ENCODE measurements at places on chromosomes 1 and 21.
A peak's percentile ranks its signal among the peaks of the same experiment; 100 is the strongest.

GRCh38 chr1:105122041-105122440 lies 1372.3 kb downstream of the AMY1C start:
- DNase-seq: no peak

GRCh38 chr21:16427587-16428087 lies 697.9 kb downstream of the USP25 start:
- peak; percentile 12 for DNase-seq

- no peak for DNase-seq
These were observed 45.8 kb downstream of the BCAR3 start for GRCh38 chr1:93635614-93636543.

GRCh38 chr21:36839123-36839522 lies 127.3 kb downstream of the HLCS start:
- DNase-seq: no peak

- no peak for DNase-seq
These were observed 39.1 kb upstream of the CLDN14 start for GRCh38 chr21:36518883-36519492.

DNA sequence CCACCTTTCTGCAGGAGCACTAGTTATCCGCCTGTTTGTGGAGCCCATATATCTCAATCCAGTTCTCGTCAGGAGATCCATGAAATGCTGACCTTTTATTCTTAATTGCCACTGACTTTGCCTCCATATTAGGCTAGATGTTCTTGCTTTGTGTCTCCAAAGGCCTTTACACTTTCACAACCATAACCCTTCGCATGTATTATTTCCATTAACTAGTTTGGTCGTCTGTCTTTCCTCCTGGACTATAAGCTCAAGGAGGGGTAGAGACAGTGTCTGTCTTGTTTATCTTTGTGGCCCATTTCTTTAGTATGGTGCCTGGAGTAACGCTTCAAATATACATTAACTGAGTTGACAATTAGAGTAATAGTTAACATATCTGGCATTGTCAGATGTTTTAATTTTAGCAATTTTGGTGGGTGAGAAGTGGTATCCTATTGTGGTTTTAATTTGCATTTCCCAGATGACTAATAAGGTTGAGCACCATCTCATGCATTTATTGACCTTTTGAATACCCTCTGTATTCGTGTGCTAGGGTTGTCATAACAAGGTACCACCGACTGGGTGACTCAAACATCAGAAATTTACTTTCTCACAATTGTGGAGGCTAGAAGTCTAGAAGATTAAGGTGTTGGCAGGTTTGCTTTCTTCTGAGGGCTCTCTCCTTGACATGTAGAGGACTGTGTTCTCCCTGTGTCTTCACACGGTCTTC lies 21.7 kb upstream of the IL12RB2 start:
- DNase-seq: no peak

DNA sequence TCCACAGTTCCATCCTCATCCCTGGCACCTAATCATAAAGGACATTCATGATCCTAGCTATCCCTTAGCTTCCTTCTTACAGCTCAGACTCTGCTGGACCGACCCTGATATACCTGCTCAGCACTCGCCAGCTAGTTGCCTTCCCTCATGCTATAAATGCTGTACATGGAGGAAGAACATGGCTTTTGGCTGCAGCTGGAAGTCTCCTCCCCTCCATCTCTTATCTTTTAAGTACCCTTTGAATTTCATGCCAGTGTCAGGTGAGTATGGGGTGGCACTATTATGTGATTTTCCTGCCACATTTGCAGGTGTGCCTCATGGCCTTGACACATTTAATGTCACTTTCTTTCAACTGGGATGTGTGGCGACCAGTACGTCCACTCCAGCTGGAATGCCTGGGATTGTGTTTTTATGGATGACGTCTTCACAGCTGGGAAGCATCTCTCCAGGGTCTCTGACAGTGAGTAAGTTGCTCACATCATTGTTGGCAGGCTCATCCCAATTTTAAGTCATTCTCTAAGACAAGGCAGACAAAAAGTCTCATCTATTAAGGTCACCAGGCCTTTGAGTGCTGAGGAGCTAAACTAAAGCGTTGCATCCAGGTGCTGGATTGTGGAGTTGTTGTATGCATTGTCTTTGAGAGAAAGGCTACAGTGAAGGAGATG lies 43.4 kb downstream of the RUNX1 start:
- no peak for DNase-seq

DNA sequence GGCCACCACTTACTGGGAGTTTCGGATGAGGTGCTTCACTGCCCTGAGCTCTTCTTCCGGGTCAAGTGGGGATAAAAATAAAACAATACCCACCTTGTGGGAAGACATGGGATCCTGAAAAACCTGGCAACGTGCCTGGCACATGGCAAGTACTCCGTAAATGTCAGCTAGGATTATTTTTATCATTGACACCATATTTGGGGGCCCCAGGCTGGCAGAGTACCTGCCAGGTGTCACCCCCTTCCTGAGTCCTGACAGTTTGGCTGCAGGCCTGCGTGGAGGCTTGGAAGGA lies 9.2 kb upstream of the EPHA2 start:
- DNase-seq: peak; percentile 59

DNA sequence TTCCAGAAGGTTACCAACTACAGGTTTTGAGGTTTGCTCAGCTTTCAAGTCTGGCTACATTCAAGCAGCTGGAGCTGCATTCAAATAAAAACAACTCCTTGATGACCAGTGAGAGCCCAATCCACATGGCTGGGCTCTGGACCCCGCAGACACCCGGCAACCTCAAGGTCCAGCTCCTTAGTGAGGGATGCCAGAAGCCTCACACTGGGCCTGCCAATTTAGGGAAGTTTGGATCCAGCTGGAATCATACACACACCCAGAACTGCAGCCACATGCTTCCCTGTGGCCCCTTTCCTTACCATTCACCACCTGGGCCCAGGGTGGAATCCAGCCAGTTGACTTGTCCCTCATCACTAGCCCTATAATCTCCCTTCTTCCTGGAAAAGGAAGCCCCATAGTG lies 123.7 kb downstream of the UBE2U start:
- DNase-seq: no peak

DNA sequence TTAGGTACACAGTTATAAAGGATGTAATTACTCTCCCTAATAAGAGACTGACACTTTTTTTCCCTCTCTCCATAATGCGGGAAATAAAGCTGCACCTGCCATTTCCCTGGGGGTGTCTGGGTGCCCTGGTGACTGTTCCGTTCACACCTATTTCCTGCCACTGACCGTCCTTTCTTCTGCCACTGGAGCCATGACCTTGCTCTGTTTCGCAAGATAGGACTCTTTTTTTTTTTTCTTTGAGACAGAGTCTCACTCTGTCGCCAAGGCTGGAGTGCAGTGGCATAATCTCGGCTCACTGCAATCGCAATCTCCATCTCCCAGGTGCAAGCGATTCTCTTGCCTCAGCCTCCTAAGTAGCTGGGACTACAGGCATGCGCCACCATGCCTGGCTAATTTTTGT lies 66.1 kb upstream of the SERBP1 start:
- no peak for DNase-seq

- no peak for DNase-seq
These were observed 829 bp downstream of the ADAR start for GRCh38 chr1:154607106-154607608.

DNA sequence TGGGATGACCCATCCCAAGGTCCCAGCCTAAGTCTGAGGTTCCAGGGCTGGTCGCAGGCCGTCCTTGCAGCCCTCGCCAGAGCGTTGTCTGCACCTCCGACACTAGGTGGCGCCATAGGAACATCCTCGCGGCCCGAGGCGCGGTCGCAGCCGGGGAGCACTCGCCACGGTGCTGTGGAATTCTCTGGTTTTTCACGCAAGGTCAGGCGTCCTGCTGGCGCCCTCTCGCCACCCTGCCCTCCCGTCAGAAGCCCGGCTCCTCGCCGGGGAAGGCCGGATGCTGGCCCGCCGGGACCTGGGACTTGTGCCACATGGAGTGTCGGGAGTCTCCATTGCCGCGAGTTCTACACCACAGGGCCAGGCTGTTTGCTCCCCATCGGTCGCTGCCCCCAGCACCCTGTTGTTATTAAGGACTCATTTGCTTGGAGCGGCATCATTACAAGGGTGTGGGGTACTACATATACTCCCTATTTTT lies 196.8 kb upstream of the LMO4 start:
- peak; percentile 57 for DNase-seq

DNA sequence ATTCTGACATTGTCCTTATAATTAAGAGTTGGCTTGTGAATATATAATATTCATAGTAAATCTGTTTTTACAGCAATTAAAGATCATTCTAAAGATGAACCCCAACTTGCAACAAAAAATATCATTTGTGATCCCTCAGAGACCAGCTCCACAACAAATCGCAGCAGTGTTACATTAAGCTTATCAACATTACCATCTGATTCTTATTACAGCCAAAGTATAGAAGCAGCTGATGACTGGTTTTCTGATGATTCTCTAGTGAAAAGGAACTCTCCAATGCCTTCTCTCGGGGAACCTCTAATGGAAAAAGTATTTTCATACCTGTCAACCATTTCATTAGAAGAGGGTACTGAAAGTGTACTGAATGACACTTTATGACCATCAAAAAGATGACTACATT lies 45.4 kb downstream of the C1orf185 start:
- no peak for DNase-seq

GRCh38 chr1:116203920-116204319 lies 92.7 kb downstream of the MAB21L3 start:
- DNase-seq: peak; percentile 65

DNA sequence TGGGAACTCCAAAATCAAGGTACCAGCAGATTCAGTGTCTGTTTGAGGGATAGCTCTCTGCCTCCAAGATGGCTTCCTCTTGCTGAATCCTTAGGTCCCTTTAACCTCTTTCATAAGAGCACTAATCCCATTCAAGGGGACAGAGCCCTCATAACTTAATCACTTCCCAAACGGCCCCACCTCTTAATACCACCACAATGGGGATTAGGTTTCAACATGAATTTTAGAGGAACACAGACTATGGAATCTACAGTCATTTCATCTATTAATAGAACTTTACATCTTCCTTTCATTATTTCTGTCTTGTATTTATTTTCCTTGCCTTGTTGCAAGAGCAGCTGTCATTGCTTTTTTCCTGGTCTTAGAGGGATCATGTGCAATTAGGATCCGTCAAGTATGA lies 30.3 kb downstream of the HOOK1 start:
- DNase-seq: peak; percentile 79

DNA sequence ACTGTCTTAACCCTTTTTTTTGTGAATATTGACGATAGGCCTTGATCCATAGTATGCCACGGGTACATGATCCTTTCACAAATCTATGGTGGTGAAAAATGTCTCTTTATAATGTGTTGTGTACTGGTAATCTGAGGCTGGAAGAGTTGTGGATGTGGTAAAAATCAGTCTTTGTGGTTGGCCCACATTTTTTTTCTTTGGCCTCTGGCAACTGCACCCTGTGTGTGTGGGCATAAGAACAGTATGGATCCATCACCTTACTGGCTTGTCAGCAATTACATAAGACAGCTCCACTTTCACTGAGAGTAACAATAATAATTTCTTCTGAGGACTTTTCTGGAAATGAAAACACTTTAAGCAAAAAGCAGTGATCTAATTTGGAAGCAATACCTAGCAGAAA lies 101.6 kb downstream of the GABPA start:
- DNase-seq: no peak

GRCh38 chr1:56844545-56845136 lies 10.0 kb upstream of the C8A start:
- no peak for DNase-seq

- no peak for DNase-seq
These were observed 422.6 kb downstream of the NUF2 start for GRCh38 chr1:163744301-163744887.

GRCh38 chr1:36151845-36152203 lies 2.5 kb upstream of the TRAPPC3 start:
- no peak for DNase-seq

DNA sequence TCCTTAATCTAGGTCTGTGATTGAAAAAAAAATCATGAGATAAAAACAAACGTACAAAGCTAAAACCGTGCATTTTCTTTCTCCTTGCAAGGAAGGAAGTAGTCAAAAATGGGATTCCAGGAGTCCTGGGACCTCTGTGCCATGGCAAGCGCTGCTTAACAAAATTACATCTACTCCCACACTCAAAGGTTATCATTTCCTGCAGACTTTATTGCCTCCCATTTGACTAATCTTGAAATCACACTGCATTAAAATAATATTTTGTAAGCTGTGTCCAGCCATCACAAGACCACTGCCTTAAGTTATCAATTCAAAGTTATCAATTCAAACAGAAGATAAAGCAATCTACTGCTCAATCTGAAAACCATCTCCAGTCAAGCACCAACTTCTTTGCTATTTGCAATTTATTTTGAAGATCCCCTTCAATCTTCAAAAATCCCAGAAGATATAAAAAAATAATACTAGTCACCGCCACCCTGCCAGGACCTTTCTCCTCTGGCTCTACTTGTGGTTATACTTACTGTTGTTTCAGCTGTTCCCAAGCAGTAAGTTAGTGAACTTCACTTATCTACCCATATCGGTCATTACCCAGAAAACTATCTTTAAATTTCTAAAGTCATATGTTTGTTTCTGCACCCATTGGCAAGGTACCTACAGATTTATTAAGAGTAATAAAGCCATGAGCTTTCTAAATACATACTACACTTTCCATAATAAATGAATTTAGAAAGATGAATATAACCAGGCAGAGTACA lies 38.1 kb upstream of the RAP1GAP start:
- DNase-seq: no peak

DNA sequence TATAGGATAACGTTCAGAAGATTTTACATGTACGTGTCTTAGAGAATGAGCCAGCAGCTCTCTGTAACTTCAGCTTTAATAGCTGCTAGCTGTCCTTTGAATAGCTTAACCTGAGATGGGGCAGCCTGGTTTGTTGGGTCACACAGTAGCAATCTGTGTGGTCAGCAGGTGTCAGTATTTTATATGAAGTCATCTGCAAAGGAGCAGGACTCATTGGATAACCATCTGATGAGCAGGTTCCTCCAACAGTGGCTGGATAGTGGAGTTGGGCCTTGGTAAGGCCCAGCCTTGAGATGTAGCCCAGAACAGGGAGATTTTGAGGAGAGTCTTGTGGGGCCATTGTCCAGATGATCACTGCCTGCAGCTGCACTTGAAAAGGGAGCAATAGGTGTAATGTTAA lies 6.4 kb downstream of the GSTM5 start:
- DNase-seq: no peak

- no peak for DNase-seq
These were observed 52.0 kb downstream of the FOXJ3 start for GRCh38 chr1:42282867-42283583.

DNA sequence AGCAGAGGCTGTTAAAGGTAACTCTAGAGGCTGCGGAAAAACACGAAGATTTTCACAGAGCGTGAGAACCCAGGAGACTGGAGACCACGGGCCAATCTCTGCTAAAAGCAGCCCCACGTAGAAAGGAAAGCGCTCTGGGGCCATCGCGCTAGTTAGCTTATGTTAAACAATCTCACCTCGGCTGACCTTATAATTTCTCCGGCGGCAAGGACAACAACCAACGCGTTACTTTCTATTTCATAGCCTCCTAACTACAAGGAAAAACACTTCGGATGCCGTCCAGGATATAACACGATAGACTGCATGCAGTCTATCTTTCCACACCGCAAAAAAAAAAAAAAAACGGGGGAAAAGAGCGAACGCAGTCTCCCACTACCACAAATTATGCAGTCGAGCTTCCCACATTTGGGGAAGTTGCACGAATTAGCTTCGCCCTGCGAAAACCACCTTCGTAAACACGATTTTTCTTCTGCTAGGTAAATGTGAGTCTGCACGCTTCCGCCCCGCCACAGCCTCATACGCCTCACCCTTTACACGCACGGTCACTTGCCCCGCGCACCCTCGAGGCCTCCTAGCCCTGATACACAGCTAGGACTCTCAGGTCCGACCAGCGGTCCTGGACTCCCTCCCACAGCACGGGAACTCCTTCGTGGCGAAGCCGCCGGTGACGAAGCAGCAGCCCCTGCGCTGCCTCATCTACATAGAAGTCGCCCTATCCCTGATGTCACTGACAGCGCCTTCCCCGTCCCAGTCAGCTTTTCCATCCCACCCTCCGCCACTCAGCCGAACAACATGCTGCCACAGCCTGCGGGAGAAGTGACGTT lies 87.8 kb downstream of the PRKAB2 start:
- DNase-seq: peak; percentile 33
